ENCODE measurements at places on chromosomes 5 and 9.

DNA sequence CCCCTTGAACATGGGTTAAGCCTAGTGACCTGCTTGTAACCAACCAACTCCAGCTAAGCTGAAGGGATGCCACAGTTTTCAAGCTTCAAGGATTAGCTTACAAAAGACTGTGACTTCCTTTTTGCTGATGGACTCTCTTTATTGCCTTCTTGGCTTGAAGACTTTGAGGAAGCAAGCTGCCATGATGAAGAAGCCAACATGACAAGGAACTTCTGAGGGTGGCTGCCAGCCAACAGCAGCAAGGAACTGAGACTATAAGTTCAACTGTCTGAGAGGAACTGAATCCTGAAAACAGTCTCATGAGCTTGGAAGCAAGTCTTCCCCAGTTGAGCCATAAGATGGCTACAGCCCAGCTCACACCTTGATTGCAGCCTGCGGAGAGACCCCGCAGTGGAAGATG, 116.1 kb upstream of the TAF11L2 start:
- DNase-seq: no peak

GRCh38 chr5:40603378-40603777, 76.3 kb upstream of the PTGER4 start:
- no peak for DNase-seq

- no peak for DNase-seq
These were observed 80.5 kb downstream of the STK10 start for GRCh38 chr5:172107571-172107970.

DNA sequence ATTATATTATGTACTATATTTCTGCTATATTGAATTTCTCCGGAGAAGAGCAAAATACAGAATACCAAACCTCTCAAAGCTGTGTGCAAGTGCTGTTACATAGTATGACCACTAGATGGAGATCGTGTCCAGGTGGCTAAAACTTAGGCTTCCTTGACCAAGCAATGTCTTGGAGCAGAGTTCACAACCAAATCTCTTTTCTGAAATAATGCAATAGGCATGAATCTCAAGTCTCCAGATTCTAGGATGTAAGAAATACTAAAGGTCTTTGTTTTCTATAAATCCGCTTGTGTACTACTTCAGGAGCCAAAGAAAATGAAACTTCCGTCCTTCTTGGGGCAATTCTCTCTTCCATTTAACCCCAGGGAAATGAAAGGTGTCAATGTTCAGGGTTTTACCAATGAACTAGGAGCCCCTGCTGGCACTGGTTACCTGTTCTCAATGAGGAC, 181.5 kb upstream of the RAI14 start:
- DNase-seq: peak; percentile 23

DNA sequence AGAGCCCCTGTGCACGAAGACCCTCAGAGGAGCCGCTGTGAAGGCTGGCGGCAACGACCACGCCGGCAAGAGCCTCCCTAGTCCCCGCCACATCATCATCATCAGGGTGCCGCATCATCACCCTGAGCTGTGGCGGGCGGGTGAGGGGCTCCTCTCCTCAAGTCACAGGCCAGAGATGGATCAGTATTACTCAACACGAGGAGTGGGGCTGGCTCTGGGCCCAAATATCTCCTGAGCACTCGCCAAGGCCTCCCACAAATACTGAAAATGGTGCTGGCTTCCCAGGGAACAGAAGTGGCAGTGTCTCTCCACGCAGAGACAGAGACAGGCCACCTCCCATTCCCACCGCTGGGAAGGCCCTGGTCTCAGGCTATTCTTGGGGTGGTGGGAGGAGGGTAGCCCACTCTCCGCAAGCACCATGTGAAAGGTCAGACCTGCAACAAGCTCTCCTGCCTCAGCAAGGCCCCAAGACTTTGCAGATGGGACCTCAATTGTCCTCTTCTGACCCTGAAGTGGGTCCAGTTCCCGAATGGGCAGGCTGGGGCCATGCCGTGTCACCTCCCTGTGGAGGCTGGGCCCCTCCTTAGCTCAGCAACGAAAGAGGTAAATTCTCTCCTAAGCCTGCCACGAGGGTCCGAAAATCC, 39.3 kb upstream of the ZNF354A start:
- no peak for DNase-seq

DNA sequence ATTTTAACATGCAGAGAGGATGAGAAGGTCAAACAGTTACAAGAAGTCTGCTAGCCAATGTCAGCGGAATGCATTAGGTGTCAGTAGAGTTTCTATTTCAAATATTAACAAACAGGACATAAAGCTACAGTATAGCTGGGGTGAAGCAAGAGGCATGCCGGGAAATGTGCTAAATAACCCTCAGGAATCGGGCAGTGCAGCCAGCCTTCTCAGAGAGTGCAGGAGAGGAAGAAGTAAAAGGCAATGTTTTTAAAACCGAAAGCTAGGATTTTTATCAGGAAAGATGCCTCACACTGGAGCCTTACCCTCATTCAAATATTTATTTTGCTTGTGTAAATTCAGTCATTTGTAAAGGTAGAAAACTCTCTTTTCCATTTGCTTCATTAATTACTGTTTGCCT, 59.1 kb upstream of the SH3GL2 start:
- no peak for DNase-seq

DNA sequence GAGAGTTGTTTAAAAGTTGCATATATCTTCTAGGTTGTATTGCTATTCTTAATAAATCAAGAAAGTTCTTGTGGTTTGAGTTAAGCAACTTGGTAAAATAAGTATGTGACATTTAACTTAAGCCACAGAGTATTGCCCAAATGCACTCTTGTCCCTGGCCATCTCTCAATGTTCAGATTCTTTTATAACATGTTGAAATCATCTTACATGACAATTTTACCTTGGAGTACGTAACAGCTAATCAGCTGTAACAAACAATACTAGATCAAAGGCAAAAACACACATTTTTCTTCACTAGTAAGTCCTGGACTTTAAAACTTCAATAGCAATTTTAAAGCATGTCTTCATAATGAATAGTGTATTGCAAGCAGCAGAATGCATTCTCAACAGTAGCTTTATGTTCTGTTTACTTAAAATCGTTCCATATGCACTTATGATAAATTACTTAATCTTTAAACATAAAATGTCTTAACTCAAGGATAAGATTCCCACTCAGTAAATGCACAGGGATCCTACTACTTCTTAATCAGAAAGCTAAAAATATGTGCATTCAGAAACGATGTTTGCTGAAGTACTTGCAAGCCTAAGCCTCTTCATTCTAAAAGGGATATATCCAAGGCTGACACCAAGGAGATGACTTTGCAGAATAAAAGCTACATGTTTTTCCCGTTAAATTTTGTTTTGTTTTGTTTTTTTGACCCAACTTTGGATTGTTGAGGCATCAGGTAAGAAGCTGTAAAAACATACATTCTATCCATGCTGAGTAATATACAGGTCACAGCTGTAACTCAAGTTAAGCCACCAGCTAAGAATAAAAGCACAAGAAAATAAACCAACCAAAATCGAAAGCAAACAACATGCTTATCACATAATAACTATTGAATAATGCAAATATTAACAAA, 86.1 kb upstream of the NFIB start:
- DNase-seq: no peak

DNA sequence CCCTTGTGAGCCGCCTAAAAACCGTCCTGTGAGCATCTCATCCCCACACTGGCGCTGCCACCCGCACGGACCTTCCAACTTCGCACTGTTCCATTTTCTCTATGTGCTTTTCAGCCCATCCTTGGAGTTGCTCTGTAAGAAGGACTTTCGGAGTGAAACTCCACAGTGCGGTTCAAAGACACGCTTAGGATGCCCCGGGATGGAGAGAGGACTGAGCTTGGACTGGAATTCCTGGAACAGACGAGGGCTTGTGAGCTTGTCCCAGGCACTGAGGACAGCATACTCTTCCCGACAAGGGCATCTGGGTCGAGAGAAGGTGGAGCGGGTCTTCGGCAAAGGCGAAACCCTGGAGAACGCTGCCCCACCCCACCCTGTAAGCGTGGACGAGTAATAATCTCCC, 187.8 kb downstream of the MEF2C start:
- no peak for DNase-seq
